ENCODE measurements at places on chromosomes 3 and 15. TPM values are rescaled to one million over a fixed set of nuclear protein-coding genes. Genes with fewer than 3 reads are reported as not detected.

DNA sequence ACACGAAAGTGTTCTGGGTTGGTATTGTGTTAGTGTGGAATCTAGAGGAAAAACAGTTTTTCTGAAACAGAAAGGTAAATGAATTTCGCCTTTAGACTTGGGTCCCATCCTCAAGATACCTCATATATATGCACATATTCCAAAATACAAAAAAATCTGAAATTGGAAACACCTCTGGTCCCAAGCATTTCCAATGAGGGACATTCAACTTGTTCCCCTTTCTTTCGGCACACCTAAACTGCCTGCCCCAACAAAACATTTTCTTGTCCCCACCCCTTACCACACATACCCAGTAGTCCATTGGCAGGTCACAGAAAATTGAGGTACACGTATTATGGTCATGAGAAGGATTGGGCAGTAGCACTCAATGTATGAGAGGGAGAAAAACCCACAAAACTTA lies 9.1 kb upstream of the IRAK2 start:
- H3K36me3 ChIP-seq, result peaks cover 2% of the 10 kb centered on the region
- H3K4me3 ChIP-seq, result no peak overlapping the region
- no peak overlapping the region for H3K27ac ChIP-seq

DNA sequence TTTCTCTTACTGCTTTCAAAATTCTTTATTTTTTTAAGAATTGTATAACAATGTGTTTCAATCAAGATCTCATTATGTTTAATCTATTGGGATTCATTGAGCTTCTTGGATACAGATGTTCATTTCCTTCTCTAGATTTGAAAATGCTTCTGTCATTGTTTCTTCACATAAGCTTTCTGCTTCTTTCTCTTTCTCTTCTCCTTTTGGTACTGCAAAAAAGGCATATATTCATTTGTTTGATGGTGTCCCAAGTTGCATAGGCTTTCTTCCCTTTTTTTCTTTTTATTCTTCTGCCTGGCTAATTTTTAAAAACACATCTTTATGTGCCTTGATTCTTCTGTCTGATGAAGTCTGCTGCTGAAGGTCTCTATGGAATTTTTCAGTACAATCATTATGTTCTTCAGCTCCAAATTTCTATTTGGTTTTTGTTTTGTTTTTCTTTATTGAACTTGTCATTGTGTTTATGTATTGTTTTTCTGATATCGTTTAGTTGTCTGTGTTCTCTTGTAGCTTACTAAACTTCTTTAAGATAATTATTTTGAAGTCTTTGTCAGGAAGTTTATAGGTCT lies 88.9 kb downstream of the DTWD1 start:
- H3K27me3 ChIP-seq, result no peaks in the 10 kb centered on the region
- no peaks in the 10 kb centered on the region for H3K4me1 ChIP-seq
- H3K27ac ChIP-seq, result no peak overlapping the region
- H3K36me3 ChIP-seq, result no peaks in the 10 kb centered on the region
- no peak overlapping the region for H3K4me3 ChIP-seq
- no peak for DNase-seq

DNA sequence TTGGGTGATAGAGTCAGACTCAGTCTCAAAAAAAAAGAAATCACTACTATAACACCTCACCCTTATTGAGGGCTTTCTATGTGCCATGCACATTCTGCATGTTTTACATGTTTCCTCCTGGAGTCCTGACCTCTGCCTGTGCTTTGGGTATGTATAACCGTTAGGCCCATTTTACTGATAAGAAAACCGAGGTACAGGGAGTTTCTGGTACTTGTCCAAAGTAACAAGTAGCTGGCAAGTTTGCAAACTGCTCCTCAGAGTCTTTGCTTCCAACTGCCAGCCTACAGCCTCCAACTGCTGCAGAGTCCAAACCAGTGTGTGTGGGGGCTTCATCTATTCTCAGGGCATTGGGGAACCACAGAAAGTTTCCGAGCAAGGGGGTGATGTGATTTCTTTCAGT lies 3.7 kb upstream of the GNAI2 start:
- no peak overlapping the region for H3K27ac ChIP-seq
- H3K27me3 ChIP-seq, result no peaks in the 10 kb centered on the region
- no peaks in the 10 kb centered on the region for H3K36me3 ChIP-seq
- no peak for DNase-seq
- H3K4me1 ChIP-seq, result peaks cover 6% of the 10 kb centered on the region
- H3K4me3 ChIP-seq, result no peak overlapping the region

- H3K27me3 ChIP-seq, result no peaks in the 10 kb centered on the region
- H3K4me3 ChIP-seq, result no peak overlapping the region
- H3K27ac ChIP-seq, result no peak overlapping the region
- no peak for DNase-seq
Measured at GRCh38 chr3:144843099-144843498, 871.5 kb downstream of the DIPK2A start.

GRCh38 chr3:119019767-119020518 lies 14.7 kb downstream of the IGSF11 start:
- H3K27me3 ChIP-seq, result no peaks in the 10 kb centered on the region
- H3K36me3 ChIP-seq, result no peaks in the 10 kb centered on the region
- no peak overlapping the region for H3K4me3 ChIP-seq
- H3K27ac ChIP-seq, result no peak overlapping the region

DNA sequence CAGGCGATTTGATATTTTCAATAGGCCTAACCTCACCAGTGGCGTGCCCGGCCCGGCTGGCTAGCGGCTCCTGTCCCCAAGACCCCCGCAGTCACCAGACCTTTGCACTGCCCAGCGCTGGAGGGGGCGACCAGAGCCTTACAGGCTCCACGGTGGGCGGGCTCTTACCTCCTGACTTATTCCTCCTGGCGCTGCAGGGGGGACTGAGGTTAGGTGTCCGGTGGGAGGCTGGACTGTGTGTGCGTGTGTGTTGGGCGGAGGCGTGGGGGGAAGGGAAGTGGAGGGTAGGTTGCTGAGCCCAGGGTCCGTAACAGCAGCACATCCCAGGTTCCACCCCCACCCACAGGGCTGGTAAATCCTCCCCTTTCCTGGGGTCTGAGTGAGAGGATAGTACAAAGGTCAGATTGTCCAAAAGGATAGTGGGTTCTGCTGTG lies 27.5 kb upstream of the THRB start:
- peaks cover 6% of the 10 kb centered on the region for H3K27me3 ChIP-seq
- peak overlapping the region; percentile 57 for H3K4me3 ChIP-seq
- H3K36me3 ChIP-seq, result no peaks in the 10 kb centered on the region
- H3K27ac ChIP-seq, result no peak overlapping the region
- peaks cover 9% of the 10 kb centered on the region for H3K4me1 ChIP-seq

- peaks cover 57% of the 10 kb centered on the region for H3K4me1 ChIP-seq
- DNase-seq, result peak; percentile 53
- H3K4me3 ChIP-seq, result no peak overlapping the region
- H3K27me3 ChIP-seq, result no peaks in the 10 kb centered on the region
- H3K27ac ChIP-seq, result peak overlapping the region; percentile 27
Measured at GRCh38 chr3:195101001-195101583, 169.9 kb downstream of the XXYLT1 start.

- no peaks in the 10 kb centered on the region for H3K27me3 ChIP-seq
- DNase-seq, result no peak
- peaks cover 32% of the 10 kb centered on the region for H3K4me1 ChIP-seq
- no peak overlapping the region for H3K27ac ChIP-seq
- H3K36me3 ChIP-seq, result no peaks in the 10 kb centered on the region
- H3K4me3 ChIP-seq, result no peak overlapping the region
Measured at GRCh38 chr3:17638356-17638755, 104.1 kb downstream of the TBC1D5 start.

GRCh38 chr15:74400915-74401757 lies 32.6 kb downstream of the SEMA7A start:
- no peak for DNase-seq
- peaks cover 6% of the 10 kb centered on the region for H3K4me1 ChIP-seq
- peaks cover 9% of the 10 kb centered on the region for H3K27me3 ChIP-seq
- H3K27ac ChIP-seq, result no peak overlapping the region

DNA sequence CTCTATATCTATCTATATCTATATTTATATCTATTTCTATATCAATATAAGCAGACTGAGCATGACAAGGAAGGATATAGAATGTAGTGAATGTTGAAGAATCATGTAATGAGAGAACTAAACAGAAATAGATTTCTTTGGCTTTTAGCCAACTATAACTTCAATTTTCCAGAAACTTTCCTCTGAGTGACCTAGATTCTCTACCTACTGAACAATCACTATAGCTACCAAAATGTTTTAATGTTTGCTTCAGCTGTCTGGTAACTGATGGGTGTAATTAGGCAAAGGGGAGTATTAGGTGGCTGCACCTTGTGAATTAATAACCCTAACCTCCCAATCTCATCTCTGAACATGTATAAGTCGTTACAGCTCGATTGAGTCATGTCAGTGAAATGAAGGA lies 76.4 kb upstream of the ROBO1 start:
- H3K27me3 ChIP-seq, result no peaks in the 10 kb centered on the region
- no peak overlapping the region for H3K27ac ChIP-seq
- peak; percentile 71 for DNase-seq
- H3K36me3 ChIP-seq, result no peaks in the 10 kb centered on the region
- no peak overlapping the region for H3K4me3 ChIP-seq

GRCh38 chr15:52100807-52101442 lies 11.7 kb downstream of the BCL2L10 start:
- DNase-seq, result peak; percentile 94
- no peaks in the 10 kb centered on the region for H3K36me3 ChIP-seq
- no peak overlapping the region for H3K4me3 ChIP-seq
- H3K4me1 ChIP-seq, result peaks cover 22% of the 10 kb centered on the region

DNA sequence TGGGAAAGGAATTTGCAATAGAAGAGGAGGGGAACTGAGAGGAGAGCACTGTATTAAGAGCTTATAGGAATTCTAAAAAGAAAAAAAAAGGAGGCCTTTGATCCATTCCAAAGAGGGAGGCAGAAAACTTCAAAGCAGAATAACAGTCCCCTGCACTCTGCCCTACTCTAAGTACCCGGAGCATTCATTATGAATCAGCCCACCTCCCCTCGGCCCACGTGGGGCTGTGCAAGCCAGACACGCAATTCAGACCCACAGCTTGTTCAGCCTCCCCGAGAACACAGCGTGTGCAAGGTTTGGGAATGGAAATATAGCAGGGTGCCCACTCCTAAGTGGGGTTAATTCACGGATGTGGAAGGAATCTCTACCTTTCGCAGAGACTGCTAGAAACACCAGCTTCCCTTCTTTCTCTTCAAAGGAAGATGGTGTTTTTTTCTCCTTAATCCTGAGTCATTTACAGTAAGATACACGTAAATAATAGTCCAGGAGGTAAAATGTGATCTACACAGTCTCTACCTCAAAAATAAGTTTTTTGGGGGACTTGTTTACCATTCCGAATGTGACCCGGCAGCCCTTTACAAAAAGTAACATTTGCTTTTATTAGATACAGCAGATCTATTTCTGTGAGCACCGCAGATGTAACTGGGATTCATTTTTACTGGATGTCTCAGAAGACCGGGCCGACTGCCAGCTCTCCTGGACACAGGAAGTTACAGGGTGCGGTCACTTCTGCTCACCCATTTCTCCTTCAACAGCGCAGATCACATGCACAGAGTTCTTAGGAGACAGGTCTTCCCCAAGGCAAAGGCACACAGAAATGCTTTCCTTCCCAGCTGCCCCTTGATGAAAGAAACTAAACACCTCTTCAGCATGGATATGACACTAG lies 768.5 kb upstream of the CFAP20DC start:
- H3K27ac ChIP-seq, result no peak overlapping the region
- H3K4me3 ChIP-seq, result no peak overlapping the region
- H3K36me3 ChIP-seq, result no peaks in the 10 kb centered on the region
- no peaks in the 10 kb centered on the region for H3K27me3 ChIP-seq
- no peak for DNase-seq

DNA sequence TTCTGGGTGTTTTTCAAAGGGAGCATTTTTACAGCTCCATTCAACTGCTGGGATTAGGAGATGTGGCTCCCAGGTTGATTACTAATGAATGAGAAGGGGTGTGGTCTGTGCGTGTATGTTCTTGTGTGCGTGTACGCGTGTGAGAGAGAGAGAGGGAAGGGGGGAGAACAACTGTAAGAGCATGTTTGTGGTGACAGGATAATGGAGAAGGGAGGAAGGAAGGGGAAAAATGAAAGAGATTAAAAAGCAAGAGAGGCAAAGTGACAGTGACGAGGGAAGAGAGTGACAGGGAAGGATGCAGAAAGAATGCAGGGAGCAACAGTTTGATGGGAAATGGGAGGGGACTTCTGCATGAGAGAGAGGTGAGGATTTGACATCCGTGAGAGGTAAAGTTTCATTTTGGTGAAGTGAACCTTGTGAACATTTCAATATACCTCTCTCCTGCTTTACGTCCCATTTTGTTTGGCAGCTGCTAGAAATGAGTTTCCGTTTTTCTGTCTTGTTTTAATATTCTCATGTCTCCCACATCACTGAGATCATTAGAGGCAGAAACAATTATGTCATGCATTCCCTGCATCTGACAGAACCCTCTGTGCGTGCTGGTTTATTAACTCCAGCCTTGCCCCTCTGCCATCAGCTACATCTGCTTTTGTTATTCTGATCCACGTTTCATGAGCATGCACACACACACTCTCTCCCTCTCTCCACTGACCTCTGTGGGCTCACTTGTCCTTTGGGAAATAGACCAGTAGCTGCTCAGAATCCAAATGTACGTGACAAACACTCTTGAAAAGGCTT lies 161.6 kb downstream of the GAP43 start:
- DNase-seq, result peak; percentile 6
- H3K27me3 ChIP-seq, result peaks cover 6% of the 10 kb centered on the region
- H3K27ac ChIP-seq, result no peak overlapping the region
- no peaks in the 10 kb centered on the region for H3K36me3 ChIP-seq

DNA sequence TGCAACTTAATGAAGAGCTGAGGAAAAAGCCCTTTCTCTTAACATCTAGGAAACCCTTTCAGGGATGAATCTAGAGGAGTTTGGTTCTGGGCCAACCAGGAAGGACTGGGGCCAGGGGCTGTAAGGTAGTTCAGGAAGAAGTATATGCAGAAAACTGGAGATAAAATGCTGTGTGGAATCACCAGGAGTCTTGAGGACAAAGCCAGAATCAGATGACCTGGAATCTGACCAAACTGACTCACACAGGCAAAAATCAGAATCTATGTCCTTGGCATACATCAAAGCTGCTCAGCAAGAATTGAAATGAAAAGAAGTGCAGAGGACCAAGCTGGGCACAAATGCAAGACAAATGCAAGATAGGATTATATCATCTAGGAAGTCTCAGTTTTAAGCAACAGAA lies 59.4 kb upstream of the ATP2C1 start:
- H3K36me3 ChIP-seq, result no peaks in the 10 kb centered on the region
- H3K4me3 ChIP-seq, result no peak overlapping the region
- no peak overlapping the region for H3K27ac ChIP-seq
- DNase-seq, result no peak
- peaks cover 5% of the 10 kb centered on the region for H3K27me3 ChIP-seq

DNA sequence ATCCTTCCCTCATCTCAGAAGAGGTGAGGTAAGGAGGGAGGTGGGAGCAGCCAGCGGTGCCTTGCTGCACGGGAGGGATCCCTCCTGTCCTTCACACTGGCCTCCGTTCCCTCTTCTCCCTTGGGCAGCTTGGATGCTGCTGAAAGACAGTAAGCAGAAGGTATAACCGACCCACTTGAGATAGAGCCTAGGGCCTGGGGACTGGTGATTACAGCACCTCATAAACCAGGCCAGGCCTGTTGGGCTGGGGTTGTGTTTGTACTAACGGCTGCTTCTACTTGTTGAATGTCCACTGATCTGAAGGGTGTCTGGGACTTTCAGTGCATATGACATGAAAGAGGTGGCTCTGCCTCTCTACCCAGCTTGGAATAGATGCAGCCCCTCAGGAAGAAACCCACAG lies 25.0 kb downstream of the SEMA6D start:
- H3K27ac ChIP-seq, result no peak overlapping the region
- no peak overlapping the region for H3K4me3 ChIP-seq
- no peaks in the 10 kb centered on the region for H3K4me1 ChIP-seq
- H3K27me3 ChIP-seq, result no peaks in the 10 kb centered on the region

Gene KCTD6
- polyA plus RNA-seq, result 6.4 TPM

Gene SMAD6
- polyA plus RNA-seq, result 7.3 TPM

Gene TMC3
- polyA plus RNA-seq, result not detected

Gene LMOD3
- not detected for polyA plus RNA-seq

Gene GABRB3
- 0.03 TPM for polyA plus RNA-seq

Gene CISH
- polyA plus RNA-seq, result 4.1 TPM

Gene KNG1
- not detected for polyA plus RNA-seq

Gene OXTR
- 0.08 TPM for polyA plus RNA-seq

Measured in endothelial cell of umbilical vein (primary cell).